ENCODE measurements at places on chromosomes 2 and 18. TPM values are rescaled to one million over a fixed set of nuclear protein-coding genes. Genes with fewer than 3 reads are reported as not detected.

Gene PTPRN
- 1.7 TPM for total RNA-seq

Gene BIRC6
- total RNA-seq: 59.7 TPM

Gene RUFY4
- total RNA-seq: 1.6 TPM

Gene KATNAL2
- 1.6 TPM for total RNA-seq

Gene ITGB6
- not detected for total RNA-seq

Gene PRADC1
- total RNA-seq: 19.6 TPM

Gene CNGA3
- not detected for total RNA-seq

Gene B3GNT7
- 0.14 TPM for total RNA-seq

Gene SFT2D3
- total RNA-seq: 4.4 TPM

Gene MLPH
- total RNA-seq: not detected

Gene PROKR1
- 0.52 TPM for total RNA-seq

Gene COA5
- 27.2 TPM for total RNA-seq

Gene TWIST2
- not detected for total RNA-seq

Gene BOLL
- total RNA-seq: not detected

All from activated naive CD8-positive, alpha-beta T cell treated with anti-CD3 and anti-CD28 coated beads for 36 hours (primary cell).